Dermis microvascular lymphatic vessel endothelial cell (primary cell): ENCODE measurements at places on chromosomes 7 and 10. TPM values are rescaled to one million over a fixed set of nuclear protein-coding genes. Genes with fewer than 3 reads are reported as not detected.

DNA sequence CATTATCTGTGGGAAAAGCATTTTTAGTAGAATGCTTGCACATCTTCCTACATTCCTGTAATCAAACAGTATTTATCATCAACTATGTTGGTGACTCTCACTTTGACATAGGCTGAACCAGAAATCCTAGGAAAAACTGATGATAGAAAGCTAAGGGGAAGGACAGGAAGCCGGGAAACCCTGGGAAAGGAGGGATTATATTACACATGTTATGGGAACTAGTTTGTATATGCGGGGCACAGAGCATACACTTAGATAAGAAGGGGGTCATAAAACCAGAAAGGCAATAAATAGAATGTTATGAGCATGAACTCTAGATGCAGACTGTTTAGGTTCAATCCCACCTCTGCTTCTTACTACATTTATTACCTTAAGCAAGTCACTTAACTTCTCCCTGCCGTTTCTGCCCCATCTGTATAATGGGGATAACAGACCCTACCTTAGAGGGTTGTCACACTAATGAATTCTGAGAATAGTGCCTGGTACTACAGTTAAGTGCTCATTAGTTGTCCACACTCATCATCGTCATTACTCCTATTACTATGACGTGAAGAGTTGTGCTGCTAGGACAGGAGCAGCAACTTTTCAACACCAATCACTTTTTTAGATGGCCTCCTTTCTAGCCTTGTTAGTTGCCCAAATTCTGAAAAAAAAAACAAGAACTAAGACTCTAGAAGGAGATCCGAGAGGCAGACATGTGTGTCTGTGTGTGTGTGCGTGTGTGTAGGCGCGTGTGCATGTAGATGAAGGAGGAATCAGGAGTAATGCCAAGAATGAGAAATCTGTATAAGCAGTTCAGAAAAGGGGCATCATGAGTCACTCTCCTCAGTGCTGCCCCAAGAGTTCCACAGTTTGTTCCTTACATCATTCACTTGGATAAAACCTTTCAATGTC, 52.2 kb downstream of the KMT2C start:
- no peak for DNase-seq

Gene PTPRN2
- total RNA-seq = 2.4 and 3.4 TPM in 2 replicates

- no peak for DNase-seq
These were observed 38.8 kb downstream of the RAMP3 start for GRCh38 chr7:45196374-45196773.

GRCh38 chr10:663831-664251, 25.6 kb downstream of the DIP2C start:
- DNase-seq = no peak
